ENCODE measurements at places on chromosomes 5 and 9.

DNA sequence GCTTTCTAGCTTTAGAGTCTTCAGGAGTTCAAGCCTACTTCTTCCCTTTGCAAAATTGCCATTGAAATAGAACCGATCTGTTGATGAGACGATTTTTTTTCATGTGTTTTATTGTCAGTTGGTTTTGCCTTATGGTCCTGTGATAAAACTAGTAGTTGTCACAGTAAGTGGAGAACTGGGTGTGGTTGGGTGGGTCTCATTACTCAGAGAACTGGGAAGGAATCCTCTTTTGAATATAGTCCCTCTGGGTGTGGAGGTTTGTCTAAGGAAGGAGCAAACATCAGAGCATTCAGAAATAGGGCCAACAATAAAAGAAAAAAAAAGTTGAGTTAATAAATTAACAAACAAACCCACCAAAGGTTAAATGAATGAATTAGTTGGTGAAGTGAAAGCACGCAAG lies 69.0 kb downstream of the ALDH1A1 start:
- DNase-seq = no peak

- no peak for DNase-seq
Measured at GRCh38 chr5:88671106-88671504, 211.9 kb downstream of the MEF2C start.

DNA sequence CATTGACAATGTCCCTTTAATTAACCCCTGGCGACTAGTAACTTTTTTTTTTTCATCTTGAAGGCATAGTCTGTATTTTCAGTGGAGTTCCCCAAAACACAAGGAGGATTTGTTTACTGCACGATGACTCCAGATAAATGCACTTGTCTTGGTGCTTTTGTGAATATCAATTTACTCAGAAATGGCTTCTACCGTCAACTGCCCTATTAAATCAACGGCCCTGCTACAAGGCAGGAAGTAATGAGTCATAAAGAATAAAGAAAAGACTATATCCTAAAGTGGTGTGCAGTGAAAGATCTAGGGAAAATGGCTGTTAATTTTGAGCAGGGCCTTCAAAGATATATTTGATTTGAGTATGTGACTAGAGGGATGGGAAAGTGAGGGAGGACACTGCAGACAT lies 388.3 kb upstream of the CHD1 start:
- no peak for DNase-seq

GRCh38 chr5:62614355-62614754 lies 35.7 kb downstream of the LRRC70 start:
- DNase-seq = no peak

DNA sequence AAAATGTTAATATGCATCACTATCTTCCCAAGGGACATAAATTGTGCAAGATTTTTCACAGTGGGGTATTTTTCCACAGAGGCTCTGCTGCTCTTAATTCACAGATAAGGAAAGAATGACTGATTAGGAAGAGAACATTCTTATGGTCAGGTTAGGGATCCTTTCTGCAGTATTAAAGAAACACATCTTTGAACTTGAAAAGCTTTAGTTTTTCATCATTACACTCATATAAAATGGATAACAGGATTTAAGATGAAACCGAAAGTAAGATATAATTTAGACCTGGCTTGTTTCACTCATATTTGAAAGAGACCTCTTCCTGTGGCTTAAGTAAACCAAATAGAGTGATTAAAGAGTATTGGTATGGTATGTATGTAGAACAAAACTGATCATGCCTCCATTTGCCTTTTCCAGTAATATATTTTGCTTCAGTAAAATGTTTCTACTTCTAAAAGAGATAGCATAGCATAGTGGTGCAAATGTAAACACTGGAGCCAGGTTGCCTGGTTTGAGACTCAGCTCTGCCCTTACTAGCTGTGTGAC lies 160.0 kb downstream of the PRR16 start:
- DNase-seq = no peak

- DNase-seq = no peak
Measured at GRCh38 chr5:67244345-67244793, 47.8 kb upstream of the CD180 start.

- no peak for DNase-seq
Measured at GRCh38 chr5:167065794-167066193, 1225.7 kb upstream of the WWC1 start.

DNA sequence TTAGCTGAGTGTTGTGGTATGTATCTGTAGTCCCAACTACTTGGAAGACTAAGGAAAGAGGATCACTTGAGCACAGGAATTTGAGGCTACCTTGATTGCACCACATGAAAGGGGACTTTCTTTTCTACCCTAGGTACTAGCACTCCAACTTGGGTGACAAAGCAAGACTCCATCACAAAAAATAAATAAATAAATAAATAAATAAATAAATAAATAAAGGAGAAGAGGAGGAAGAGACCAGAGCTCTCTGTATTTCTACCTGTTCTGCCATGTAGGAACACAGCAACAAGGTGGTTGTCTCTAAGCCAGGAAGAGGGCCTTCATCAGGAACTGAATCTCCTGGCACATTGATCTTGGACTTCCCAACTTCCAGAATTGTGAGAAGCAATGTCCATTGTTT lies 118.6 kb downstream of the HMHB1 start:
- no peak for DNase-seq

DNA sequence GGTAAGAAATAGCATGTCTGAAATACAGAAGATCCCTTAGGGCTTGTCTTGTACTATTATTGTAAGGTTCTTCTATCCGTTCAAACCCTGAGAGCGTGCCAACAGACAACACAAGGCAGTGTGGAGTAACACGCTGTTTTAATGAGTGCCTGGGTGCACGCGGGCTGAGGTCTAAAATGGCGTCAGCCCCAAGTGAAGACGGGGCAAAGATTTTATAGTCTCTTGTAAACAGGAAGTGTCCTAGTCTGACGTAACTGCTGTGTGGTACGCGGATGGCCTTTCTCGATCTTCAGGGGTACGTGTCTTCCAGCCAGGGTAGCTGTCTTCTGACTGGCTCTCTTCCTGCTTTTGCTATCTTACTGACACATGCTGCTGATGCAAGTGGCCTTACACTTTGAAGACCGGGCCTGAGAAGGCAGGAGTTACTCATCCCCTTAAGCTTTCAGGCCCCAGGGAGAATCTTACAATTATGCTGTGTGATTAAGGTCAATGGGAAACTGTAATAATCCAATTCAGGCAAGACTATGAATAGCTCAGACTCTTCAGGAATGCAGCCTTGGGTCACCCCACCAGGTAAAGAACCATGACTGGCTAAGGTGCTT lies 1812.0 kb upstream of the CDH9 start:
- no peak for DNase-seq

- no peak for DNase-seq
Measured at GRCh38 chr5:115271295-115272050, 8.8 kb upstream of the PGGT1B start.

DNA sequence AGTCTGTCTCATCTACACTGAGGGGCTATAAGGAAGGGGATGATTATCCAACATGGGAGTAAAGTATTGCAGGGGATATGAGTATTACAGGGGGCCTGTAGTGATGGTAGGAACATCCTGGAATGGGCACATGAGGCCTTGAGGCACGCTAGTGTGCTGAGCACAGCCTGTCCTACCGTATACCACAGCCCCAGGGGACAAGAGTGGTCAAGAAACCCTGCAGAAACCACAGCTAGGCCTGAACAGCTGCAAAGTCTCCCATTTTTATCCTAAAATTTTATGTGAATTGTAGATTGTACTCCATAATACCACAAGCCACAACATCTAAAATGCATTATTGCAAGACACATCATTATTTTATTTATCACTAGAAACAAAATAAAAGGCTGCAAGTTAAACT lies 136.3 kb upstream of the ASTN2 start:
- DNase-seq = no peak

DNA sequence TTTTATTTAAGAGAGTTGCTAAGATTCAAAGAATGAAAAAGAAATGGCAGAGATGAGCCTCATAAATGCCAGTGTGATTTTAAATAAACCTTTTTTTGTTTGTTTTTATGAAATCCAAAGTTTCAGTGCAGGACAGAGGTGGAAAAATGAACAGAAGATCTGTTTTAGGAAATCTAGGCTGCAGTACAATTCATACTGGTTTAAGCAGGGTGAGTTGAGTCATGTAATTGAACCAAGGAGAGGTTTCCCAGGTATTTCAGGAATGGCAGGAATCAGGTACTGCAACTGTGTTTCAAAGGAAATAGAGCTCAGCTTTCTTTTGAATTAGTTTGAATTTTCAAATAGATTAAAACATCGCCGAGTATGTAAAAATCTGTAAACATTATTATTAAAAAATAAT lies 3.0 kb upstream of the ANKRD31 start:
- DNase-seq = no peak

DNA sequence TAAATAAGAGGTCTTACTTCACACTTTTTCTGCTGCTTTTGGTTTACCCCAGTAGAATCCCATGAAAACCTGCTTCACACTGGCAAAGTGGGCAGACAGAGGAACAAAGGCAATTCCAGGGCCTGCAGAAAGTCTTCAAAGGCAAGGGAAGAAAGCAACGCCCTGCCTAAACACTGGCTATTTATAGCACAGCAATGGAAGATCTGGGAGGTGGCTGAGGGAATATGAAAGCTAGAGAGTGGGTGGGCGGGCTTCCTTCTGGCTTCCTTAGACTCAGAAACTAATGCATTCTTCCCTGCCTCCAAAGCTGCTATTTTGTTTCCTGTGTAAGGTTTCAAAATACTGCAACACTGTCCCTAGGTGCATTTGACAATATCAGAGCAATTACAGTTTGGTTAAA lies 46.8 kb downstream of the ELAVL2 start:
- no peak for DNase-seq

DNA sequence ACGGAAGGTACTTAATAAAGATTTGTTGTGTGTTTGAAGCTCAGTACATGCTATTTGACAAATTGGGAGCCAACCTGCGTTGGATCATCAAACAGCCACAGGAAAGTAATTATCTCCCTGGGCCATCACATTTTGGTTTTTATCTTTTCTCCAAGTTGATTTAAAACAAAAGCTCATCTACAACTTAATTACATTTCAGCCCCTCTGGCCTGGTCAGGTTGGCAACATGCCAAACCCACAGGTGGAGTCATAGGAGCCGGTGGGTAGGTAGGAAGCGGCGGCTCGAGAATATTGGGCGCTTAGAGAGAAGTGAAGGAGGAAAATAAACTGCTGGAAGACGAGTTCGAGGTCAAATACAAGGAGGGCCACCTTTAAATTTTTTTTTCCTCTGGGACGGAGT lies 64.9 kb upstream of the FANCC start:
- no peak for DNase-seq

DNA sequence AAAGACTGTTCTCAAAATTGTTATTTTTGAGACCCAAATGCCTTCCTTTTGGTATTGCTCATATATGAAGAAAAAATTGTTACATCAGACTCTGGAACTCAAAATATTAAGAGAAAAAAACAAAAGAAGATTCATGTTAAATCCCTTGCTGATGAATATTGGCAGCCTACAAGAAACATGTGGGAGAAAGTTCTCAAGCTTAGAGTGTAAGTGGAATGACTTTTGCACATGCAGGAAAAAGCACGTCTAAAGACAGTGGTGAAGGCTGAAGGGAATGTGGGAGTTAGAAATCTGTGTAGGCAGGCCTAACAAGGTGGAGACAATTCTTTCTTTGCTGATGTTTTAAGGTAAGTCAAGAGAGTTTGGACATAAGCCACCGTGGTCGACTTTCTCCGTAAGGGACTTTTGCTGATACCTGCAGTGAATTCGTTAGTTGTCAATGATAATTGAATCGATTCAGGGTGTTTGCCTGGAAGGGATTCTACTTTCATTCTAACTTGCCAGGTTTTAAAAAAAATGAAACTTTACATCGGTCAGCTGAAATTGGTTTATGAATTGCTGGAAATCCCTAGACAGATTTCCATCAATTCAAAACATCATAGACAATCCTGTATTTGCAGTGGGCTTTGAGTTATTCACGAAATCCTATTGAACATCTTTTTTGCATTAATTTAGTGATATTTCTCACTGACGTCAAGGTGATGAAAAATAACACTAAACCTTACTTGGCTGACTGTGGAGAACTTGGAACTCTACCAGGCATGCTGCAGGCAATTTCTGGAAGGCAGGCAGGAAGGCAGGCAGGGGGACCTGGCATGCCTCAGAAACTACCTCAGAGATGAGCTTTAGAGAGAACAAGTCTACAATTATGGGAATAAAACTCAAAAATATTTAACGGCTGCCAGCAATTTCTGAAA lies 359.1 kb upstream of the ADAMTSL1 start:
- no peak for DNase-seq

- no peak for DNase-seq
Measured at GRCh38 chr9:121227862-121228261, 26.2 kb upstream of the RAB14 start.

GRCh38 chr5:4700069-4700468 lies 440.1 kb upstream of the ADAMTS16 start:
- no peak for DNase-seq

GRCh38 chr5:60334281-60334713 lies 365.7 kb downstream of the DEPDC1B start:
- DNase-seq = no peak

GRCh38 chr9:20940447-20941173 lies 90.8 kb downstream of the HACD4 start:
- no peak for DNase-seq

- no peak for DNase-seq
Measured at GRCh38 chr5:91307048-91307447, 76.1 kb downstream of the ARRDC3 start.

GRCh38 chr5:113246361-113246870 lies 188.4 kb downstream of the TSSK1B start:
- DNase-seq = no peak

- no peak for DNase-seq
Measured at GRCh38 chr9:89595646-89596045, 9.2 kb upstream of the GADD45G start.

- DNase-seq = no peak
Measured at GRCh38 chr5:82938901-82939725, 138.1 kb downstream of the TMEM167A start.

- DNase-seq = no peak
Measured at GRCh38 chr5:138945421-138946240, 70.5 kb upstream of the LRRTM2 start.

- DNase-seq = no peak
Measured at GRCh38 chr9:135797507-135798262, 95.7 kb downstream of the KCNT1 start.

DNA sequence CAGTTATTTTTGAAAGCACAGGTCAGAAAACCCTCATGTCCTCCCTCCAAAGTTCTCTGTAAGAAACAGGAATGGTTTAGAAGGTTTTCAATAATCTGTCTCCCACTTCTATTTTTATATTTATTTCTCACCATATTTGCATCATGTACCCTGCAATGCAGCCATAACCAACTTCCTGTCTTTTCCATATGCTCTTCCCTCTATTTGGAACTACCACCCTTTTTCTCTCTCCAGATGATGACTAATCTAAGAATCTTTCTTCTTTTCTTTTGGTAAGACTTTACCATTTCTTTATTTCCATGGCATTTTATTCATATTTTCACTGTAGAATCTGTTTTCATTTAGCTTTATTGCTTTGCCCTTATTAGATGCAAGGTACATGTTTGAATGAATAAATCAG lies 33.9 kb downstream of the MAN2A1 start:
- DNase-seq = no peak

Measured in activated T-helper 1 cell treated with anti-CD3 and anti-CD28 coated beads, Interleukin-2, amount 50 U/mL, for 16 hours (primary cell).